CD8-positive, alpha-beta memory T cell (primary cell): ENCODE measurements at places on chromosomes 7 and 10. TPM values are rescaled to one million over a fixed set of nuclear protein-coding genes. Genes with fewer than 3 reads are reported as not detected.

- no peak for DNase-seq
Observed at GRCh38 chr10:81911328-81911727, 36.3 kb downstream of the NRG3 start.

The KCND2 gene
- total RNA-seq, result not detected

GRCh38 chr10:73967022-73967429, 30.9 kb upstream of the VCL start:
- DNase-seq, result no peak

DNA sequence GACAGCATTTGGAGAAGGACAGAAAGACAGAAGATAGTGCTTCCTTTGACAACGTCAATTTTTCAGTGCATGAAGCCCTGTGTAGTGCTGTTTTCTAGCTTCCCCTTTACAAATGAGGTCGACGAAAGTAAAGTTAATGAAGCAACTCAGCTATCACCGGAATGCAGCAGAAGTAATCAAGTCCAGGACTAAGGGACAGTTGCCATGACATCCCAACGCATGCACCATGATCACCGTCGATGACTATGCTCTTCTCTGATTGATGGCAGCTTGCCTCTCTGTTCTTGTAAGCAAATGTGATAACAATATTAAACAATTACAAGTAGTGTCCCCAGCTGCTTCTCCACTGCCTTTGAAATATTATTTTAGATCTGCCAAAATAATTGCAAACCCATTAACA, 205.8 kb downstream of the FRMD4A start:
- DNase-seq, result no peak

The NXPH1 gene
- not detected for total RNA-seq

The LRRTM3 gene
- total RNA-seq, result not detected

GRCh38 chr7:150384406-150385301, 5.5 kb downstream of the ZNF775 start:
- no peak for DNase-seq

DNA sequence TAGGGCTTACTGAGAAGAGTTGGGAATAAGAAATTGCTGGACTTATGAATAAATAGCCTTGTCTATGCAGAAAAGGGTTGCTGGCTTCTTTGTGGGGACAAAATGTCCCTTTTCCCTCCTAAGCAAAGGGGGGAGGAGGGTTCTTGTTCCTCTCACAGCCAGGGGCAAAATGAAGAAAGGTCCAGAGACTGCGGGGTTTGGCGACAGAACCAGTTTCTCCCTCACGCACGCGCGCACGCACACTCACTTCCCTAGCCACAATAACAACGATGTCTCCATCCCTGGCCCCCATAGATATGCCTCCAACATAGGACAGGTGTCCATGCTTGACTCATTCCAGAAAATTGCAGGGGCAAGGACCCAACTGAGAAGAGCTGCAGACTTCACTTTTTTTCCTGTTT, 3.3 kb downstream of the ZMIZ1 start:
- no peak for DNase-seq

- no peak for DNase-seq
Observed at GRCh38 chr7:137975221-137975620, 26.7 kb downstream of the CREB3L2 start.

- DNase-seq, result no peak
Observed at GRCh38 chr7:27192546-27193334, 7.2 kb downstream of the HOXA13 start.

DNA sequence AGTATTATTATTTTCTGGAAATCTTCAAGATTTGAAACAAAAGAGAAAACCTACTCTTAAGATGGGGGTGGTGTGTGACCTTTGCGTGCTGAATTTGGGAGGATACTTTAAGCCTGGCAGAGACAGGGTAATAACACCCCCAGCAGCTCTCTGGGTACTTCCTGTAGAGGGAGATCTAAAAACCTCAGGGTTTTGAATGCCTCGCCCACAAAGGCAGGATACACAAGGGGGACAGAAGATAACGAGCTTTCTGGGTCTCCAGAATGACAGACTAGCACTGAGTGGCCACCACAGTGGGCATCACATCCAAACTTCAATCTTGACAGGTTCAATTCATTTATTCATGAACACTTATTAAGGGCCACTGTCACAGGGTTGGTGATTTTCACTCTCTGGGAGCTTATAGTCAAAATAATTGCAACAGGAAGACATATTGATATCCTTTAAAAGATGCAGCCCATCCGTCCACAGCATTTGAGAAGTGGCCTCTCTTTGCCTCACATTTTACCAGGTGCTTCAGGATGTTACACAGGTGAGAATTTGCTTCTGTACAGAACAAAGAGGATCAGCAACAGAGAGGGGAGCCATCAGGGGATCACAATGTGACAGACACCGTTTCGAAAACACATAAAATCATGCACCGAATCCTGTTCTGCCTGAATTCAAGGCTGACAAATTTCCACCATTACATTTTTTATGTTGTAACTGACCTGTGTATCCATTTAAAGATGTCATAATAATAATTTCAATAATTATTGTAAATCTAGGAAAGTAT, 14.3 kb downstream of the CPA1 start:
- DNase-seq, result no peak

GRCh38 chr7:18019555-18019954, 8.1 kb downstream of the PRPS1L1 start:
- DNase-seq, result no peak

- DNase-seq, result no peak
Observed at GRCh38 chr10:15222511-15222910, 54.0 kb upstream of the NMT2 start.

The CCDC172 gene
- total RNA-seq, result not detected

DNA sequence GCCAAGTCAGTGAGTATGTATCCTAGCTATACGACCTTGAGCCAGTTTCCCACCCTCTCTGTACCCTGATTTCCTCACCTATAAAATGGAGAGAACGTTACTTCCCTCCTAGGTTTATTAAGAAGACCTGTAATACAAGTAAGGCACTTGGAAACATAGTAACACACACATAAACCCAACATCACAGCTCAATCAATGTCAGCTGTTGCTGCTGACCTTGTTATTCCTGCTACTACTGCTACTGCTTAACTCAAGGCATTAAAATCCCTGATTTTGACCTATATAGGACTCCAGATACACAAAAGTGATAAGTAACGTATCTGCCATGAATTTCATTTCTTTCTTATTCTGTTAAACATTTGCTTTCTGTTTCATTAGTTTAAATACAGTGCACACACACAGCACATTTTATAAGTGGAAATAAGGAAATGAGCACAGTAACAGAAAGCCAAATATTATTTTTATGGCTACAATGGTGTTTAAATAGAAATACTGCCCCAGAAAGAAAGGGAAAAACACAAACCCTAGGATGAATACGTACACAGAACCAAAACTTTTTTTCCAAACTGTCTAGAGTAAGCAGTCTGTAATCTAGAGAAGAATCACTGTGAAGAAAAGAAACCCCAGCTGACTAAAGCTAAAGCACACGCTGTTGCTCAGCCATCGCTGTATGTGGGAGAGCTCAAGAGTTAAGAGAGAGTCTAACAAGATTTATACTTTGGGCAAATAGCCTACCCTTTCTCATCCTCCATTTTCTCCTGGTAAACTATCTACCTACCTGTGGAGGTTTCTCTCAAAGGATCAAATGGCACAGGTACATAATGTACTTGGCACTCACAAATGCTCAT, 19.0 kb downstream of the NAPEPLD start:
- no peak for DNase-seq

GRCh38 chr7:951881-952547, 2.5 kb downstream of the ADAP1 start:
- no peak for DNase-seq

DNA sequence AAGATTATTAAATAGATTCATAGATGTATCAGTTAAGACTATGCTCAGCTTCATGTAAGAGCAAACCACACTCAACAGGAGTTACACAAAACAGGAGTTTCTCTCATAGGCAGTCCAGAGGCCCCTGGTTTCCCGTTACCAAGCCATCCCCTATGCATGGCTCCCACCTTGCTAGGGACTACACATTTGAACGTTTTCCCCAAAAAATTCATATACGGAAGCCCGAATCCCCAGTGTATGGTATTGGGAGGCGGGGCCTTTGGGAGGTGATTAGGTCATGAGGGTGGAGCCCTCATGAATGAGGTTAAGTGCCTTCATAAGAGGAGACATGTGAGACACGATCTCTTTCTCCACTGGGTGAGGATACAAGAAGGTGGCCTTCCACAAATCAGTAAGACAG, 29.1 kb downstream of the RSU1 start:
- peak; percentile 23 for DNase-seq

- no peak for DNase-seq
Observed at GRCh38 chr10:110471566-110472139, 26.1 kb upstream of the DUSP5 start.

GRCh38 chr7:46203926-46204325, 282.9 kb upstream of the IGFBP3 start:
- DNase-seq, result no peak

The FAM180A gene
- not detected for total RNA-seq

DNA sequence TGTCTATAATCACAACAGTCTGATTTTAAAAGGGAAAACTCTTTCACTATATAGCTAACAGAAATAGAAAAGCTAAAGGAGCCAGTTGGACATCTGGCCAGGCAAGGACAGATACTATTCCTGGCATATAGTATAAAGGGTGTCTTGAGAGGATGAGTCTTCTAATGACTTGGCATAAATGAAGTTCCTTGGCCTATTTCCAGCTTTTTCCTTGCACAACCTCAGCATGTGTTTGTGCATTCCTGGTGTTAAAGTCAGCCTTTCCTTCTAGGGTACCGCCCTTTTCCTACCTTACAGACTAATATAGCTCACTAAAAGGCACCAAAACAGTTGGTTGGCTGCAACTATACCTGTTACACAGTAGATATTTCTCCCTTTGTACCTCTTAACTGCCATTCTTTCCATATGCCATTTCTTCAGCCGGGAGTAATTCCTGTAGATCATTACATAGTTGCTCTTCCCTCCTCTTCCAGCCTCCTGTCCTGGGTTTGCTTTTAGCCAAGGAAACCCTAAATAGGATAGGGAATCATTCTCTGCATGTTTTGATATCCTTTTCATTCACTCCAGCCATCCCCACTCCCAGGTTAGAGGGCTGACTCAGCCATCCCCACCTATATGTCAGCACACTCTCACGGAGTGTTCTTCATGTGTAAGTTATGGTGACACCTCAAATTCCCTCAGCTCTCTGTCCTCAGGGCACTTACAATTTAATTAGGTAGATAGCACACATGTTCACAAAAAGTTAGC, 102.1 kb upstream of the MDFIC start:
- no peak for DNase-seq

DNA sequence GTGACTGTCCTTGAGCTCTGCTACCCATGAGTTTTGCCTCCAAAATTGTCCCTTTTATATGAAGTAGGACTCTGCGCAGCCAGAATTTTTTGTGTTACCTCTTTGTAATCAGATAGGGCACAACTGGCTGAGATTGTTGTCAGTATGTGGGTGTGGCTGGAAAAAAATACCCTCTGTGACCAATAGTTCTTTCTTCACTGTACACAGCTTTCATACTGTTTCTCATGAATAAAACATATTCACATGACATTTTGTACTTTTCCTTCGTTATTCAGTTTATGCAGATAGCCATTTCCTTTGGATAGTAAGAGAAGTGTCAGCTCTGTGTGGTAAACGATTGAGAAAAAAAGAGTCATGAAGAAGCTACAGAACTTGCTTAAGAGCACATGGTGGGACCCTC, 49.6 kb upstream of the WNT8B start:
- no peak for DNase-seq

- DNase-seq, result no peak
Observed at GRCh38 chr10:117967149-117967650, 79.5 kb downstream of the RAB11FIP2 start.

DNA sequence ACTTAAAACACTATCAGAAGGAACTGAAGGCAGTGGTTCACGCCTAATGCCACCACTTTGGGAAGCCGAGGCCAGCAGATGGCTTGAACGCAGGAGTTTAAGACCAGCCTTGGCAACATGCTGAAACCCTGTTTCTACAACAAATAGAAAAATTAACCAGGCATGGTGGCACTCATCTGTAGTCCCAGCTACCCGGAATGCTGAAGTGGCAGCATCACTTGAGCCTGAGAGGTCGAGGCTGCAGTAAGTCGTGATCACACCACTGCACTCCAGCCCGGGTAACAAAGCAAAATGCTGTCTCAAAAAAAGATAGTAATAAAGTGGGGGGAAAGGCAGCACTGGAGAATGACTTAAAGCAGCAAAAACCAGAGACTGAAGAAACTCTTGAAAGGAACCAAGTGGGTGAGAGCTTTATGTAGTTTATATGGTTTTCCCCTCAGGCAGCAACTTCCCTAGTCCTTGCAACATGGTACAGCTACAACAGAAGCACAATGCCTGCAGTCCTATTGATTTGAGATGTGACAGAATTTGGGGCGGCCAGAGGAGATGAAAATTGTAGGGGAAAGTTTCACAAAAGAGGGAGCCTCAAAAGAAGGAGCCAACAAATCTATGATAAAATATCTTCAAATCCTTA, 38.1 kb downstream of the GDI2 start:
- no peak for DNase-seq

The OPN1SW gene
- total RNA-seq, result not detected

- no peak for DNase-seq
Observed at GRCh38 chr7:29895559-29895958, 89.3 kb downstream of the WIPF3 start.

The MXI1 gene
- total RNA-seq, result 8.6 TPM

DNA sequence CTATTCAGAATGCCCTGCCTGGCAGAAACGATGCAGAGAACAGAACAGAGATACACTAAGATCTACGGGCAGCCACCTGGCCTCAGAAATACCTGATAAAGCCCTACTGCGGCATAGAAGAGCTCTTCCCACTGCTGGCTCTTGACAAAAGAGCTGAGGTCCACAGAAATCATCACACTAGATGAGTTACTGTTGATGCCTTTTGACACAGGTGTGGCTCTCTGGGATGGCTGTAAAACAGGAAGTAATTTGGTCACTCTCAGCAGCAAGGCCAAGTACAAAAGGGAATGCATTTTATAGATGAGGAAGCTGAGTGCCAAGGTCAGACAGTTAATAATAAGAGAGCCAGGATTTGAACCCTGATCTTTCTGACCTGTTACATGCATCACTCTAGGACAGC, 35.0 kb upstream of the ACSL5 start:
- no peak for DNase-seq

- no peak for DNase-seq
Observed at GRCh38 chr7:11491811-11492210, 340.2 kb downstream of the THSD7A start.

The HACD1 gene
- 1.9 TPM for total RNA-seq

- DNase-seq, result no peak
Observed at GRCh38 chr7:116417593-116418345, 81.8 kb upstream of the CAV2 start.

GRCh38 chr7:31811650-31812461, 124.8 kb downstream of the PPP1R17 start:
- DNase-seq, result no peak

The FAM24B gene
- total RNA-seq, result 10.1 TPM

The GPR158 gene
- not detected for total RNA-seq

The PNLIP gene
- not detected for total RNA-seq

The FBXO24 gene
- total RNA-seq, result 0.50 TPM

- DNase-seq, result no peak
Observed at GRCh38 chr10:34464591-34464990, 350.5 kb downstream of the PARD3 start.

The WIPF3 gene
- not detected for total RNA-seq

- DNase-seq, result no peak
Observed at GRCh38 chr7:99497766-99498545, 2.1 kb downstream of the ZNF394 start.
